ENCODE measurements at places on chromosomes 2 and 18. TPM values are rescaled to one million over a fixed set of nuclear protein-coding genes. Genes with fewer than 3 reads are reported as not detected.

Gene TMEM200C
- 0.03 TPM for total RNA-seq

- DNase-seq = no peak
Measured at GRCh38 chr2:37558623-37559022, 112.8 kb downstream of the CDC42EP3 start.

Gene HMSD
- total RNA-seq = not detected

GRCh38 chr2:43194121-43194869 lies 32.1 kb downstream of the ZFP36L2 start:
- DNase-seq = no peak

DNA sequence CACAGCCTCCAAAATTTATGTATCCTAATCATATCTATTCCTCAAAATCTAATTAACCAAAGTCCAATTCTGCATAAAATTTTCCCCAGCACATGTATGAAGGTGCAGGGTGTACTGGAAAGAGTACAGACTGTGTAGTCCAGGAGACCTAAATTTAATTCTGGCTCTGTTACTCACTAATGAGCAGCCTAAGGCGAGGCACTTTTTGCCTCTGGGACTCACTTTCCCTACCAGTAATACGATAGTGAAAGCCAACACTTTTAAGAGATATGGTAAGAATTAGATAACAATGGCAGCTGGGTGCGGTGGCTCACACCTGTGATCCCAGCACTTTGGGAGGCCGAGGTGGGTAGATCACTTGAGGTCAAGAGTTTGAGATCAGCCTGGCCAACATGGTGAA lies 177.7 kb downstream of the PIEZO2 start:
- DNase-seq = no peak

GRCh38 chr2:223123855-223124610 lies 72.0 kb downstream of the KCNE4 start:
- DNase-seq = no peak

Gene C2orf68
- total RNA-seq = 29.9 TPM

DNA sequence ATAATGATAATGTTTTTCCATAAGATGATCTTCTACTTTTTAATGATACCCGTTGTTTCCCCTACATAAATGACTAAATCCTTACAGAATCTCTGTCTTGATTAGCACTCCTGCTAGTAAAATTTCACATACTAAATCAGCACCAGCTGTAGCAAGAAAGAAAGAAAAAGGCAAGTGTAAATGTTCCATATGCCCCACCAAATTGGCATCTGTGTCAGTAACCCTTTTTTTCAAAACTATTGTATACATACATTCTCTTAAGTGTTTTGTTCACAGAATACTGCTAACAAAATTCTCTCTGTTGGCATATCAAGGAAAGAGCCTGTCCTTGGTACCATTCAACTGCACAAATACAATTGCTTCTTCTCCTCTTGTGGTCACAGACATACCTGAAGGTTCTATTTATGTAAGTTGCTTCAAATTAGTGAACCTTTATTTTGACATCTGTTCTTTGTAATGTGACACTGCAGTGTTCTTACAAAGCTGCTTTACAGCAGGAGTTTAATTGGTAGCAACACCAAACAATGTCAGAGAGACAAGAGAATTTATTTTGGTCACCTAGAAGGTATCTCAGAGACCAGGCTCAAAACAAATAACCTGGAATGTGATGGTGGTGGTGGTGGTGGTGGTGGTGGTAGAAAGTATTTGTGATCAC lies 641.9 kb downstream of the ZEB2 start:
- DNase-seq = no peak
